ENCODE measurements at places on chromosomes 2 and 18. TPM values are rescaled to one million over a fixed set of nuclear protein-coding genes. Genes with fewer than 3 reads are reported as not detected.

The OTOS gene
- not detected for polyA plus RNA-seq

The DCC gene
- not detected for polyA plus RNA-seq

The LIPG gene
- 0.09 TPM for polyA plus RNA-seq

The CABLES1 gene
- polyA plus RNA-seq = 3.4 TPM

The UCN gene
- 2.1 TPM for polyA plus RNA-seq

The SERPINB3 gene
- polyA plus RNA-seq = not detected

The ANKRD30B gene
- not detected for polyA plus RNA-seq

The CMPK2 gene
- polyA plus RNA-seq = 1.1 TPM

The PAIP2B gene
- 0.42 TPM for polyA plus RNA-seq

The CD207 gene
- not detected for polyA plus RNA-seq

The RGPD3 gene
- polyA plus RNA-seq = 0.11 TPM

The STEAP3 gene
- 6.5 TPM for polyA plus RNA-seq

The RBKS gene
- polyA plus RNA-seq = 1.4 TPM

The TEX44 gene
- polyA plus RNA-seq = not detected

The GCA gene
- 36.8 TPM for polyA plus RNA-seq

The WDFY1 gene
- 18.5 TPM for polyA plus RNA-seq

The SCG2 gene
- polyA plus RNA-seq = not detected

The GPR39 gene
- polyA plus RNA-seq = not detected

The SLC11A1 gene
- polyA plus RNA-seq = 0.15 TPM

The UGT1A3 gene
- not detected for polyA plus RNA-seq

The CHCHD5 gene
- 104 TPM for polyA plus RNA-seq

The CYP27C1 gene
- not detected for polyA plus RNA-seq

The LYG1 gene
- 0.33 TPM for polyA plus RNA-seq

The LIMS4 gene
- 0.17 TPM for polyA plus RNA-seq

The TTN gene
- polyA plus RNA-seq = 4.0 TPM

The ATP6V1B1 gene
- not detected for polyA plus RNA-seq

The DUSP11 gene
- 78.4 TPM for polyA plus RNA-seq

The ICOS gene
- polyA plus RNA-seq = 0.47 TPM

Data from GM12878 (cell line).